ENCODE measurements at places on chromosomes 2 and 18.
A peak's percentile ranks its signal among the peaks of the same experiment; 100 is the strongest.

DNA sequence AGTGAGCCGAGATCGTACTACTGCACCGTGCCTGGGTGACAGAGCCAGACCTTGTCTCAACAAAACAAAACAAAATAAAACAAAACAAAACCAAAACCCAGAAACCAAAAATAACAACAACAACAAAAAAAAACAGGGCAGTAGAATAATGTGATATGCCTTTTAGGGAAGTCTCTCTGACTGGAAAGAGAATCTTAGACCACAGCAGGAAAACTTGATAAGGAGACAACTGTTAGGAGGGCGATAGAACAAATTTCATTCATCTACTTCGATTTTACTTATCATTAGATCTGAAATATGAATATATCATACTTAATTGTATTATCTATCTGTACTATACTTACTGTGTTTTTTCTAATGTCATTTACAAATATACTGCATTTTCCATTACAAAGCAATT lies 109.0 kb upstream of the CNTNAP5 start:
- no peak for DNase-seq

DNA sequence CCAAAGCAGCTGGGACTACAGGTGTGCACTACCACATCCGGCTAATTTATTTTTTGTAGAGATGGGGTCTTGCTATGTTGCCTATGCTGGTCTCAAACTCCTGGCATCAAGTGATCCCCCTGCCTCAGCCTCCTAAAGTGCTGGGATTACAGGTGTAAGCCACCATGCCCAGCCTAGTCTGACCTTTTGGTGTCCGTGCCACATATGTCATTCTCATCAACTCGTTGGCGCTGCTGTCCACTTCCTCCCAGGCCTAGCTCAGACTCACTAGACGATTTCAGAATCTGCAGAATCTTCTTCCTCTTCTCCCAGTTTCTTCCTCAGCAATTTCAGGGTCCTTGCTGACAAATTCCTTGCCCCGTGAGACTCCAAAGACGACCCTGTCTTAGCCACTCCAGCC lies 39.8 kb upstream of the DNMT3A start:
- no peak for DNase-seq

DNA sequence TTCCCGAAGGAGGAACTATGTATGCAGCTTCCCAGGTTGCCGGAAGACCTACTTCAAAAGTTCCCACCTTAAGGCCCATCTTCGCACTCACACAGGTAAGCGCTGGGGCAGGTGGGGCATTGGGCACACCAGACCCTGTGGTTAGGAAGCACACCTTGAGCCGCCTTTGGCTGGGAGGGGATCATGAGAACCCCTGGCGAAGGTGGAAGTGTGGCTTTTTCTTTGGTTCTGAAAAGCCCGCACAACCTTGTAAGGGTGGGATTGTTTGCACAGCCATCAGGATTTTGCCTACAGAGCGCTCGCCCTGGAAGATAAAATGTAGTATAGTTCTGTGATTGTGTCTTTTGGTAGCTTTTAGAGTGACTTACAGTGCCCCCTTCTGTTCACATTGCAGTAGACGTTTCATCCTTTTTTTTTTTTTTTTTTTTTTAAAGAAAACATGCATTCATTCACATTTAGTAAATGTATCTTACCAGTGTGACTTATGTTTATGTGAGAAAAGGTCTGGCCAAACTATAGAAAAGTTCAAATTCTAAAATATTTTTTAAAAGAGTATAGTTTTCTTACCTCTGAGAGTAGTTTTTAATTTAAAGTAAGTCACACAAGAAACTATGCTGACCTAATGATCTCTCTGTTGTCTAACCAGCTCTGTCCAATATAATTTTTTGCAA lies 5.3 kb downstream of the KLF11 start:
- DNase-seq, result peak; percentile 32

DNA sequence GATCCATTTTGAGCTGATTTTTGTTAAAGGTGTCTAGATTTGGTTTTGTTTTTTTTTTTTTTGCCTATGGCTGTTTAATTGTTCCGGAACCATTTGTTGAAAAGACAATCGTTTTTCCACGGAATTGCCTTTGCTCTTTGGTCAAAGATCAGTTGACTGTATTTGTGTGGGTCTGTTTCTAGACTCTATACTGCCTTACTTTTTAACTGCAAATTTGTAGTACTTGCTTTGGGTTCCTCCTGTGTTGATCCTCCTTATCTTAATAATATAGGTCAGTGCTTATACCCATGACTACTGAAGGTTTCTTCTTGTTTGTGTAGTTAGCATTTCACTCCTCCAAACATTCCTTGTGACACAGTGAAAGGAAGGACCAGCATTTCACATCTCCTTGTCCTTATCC lies 30.4 kb downstream of the CERS6 start:
- no peak for DNase-seq

DNA sequence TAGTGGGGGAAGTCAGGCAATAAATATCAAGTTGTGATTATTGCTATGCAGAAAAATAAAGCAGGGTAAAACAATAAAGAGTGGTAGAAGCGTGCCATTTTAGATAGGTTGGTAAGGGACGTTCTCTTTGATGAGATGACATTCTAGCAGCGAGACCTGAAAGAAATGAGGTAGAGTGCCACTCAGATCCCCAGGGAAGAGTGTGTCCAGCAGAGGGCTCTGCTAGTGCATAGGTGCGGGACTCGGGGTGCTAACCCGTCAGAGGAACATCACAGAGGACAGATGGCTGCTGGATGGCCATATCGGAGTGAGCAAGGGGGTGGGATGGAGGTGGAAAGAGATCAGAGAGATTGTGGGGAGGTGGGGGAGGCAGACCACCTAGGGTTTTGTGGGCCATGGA lies 16.3 kb upstream of the GTF2A1L start:
- peak; percentile 26 for DNase-seq

DNA sequence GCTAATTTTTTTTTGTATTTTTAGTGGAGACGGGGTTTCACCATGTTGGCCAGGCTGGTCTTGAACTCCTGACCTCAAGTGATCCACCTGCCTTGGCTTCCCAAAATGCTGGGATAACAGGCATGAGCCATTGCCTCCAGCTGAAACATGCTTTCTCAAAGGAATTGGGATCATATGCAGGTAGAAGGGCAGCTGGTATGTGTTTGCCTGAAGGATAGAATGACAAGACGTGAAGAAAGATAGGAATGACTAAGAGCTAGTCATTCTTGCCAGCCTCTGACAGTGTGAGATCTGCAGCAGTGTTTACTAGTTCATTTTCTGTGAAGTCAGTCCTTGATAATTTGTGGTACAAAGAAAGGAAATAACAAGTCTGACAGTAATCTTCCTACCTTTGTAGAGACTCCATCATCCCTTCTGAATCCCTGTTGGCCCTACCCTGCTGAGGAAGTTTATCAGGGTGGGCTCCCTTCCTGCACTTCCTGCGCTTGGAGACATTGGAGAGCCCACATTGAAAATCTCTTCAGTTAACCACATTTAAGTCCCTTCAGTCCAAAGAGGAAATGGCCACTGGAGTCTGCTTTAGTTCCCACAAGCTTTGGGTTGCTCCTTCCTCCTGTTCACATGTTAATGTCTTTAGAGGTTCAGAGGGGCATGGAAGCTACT lies 14.7 kb downstream of the CFLAR start:
- peak; percentile 56 for DNase-seq

- peak; percentile 60 for DNase-seq
Observed at GRCh38 chr2:148926291-148926961, 51.4 kb downstream of the KIF5C start.

DNA sequence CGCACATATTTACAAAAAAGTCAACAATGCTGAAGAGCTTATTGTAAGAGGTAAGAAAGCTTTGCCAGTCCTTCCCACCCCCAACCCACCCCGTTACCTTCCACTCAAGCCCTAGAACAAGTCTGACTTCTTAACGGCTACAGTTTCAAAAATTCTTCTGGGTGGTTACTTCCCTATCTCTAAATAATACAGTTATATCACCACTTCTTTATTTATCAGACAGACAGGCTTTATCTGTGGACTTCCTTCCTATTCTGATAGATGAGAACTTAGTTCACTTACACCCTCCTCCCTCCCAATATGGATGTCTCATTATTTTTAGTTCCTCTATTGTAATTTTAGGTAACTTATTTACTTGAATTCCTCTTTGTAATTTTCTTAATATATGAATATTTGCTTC lies 26.7 kb upstream of the ACTR3 start:
- DNase-seq, result no peak

GRCh38 chr2:190718652-190719526 lies 70.0 kb downstream of the NAB1 start:
- no peak for DNase-seq

- no peak for DNase-seq
Observed at GRCh38 chr2:188986839-188987238, 12.7 kb downstream of the COL3A1 start.

GRCh38 chr18:56747032-56747658 lies 96.0 kb downstream of the WDR7 start:
- DNase-seq, result no peak

DNA sequence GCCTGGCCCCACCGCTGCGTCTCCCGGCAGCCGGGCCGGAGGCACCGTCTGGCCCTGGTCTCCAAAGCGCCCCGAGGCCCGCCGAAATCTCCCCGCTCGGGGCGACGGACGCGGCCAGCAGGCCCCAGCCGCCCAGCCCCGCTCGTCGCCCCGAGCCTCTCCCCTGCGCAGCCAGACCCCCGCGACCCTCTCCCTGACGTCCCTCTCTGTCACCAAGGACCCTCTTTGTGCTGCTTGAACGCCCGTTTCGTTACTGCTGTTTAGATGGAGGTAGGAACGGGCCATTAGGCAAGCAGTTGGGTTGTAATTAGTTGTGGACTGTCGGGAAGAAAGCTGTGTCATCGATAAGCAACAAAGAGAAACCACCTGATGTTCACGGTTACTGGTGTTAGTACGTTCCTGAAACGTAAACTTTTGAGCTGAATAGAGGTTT lies 686 bp downstream of the UBXN4 start:
- no peak for DNase-seq

- DNase-seq, result no peak
Observed at GRCh38 chr2:206832873-206833272, 67.5 kb downstream of the FASTKD2 start.

DNA sequence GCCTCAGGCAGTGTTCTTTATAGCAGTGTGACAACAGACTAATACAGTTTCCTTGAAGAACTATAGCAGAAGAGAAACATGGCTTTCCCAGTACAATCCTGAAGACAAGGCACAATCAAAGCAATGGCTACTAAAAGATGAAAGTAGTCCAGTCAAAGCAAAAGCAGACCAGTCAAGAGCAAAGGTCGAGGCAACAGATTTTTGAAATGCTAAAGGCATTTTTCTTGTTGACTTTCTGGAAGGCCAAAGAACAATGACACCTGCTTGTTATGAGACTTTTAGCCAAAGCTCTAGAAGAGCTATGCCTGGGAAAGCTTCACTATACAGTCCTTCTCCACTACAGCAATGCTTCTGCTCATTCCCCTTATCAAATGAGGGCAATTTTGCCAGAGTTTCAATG lies 269.9 kb downstream of the EXOC6B start:
- no peak for DNase-seq

DNA sequence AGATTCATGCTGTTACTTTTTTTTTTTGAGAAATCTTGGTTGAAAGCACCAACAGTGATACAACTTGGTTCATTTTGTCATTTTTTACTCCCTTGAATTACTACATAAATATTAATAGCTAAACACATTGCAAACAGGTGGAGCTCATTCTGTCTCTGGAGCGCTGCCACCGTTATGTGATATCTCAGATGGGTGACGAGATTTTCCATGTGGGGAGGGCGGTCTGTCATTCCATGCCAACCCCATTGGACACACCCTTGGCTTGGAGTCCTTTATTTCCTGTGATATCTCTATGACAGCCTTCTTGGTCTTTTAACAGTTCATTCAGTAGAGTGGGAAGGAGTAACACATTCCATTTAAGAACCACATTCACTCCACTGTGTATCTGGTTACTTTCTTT lies 794.8 kb downstream of the SATB2 start:
- no peak for DNase-seq

- DNase-seq, result no peak
Observed at GRCh38 chr18:54378057-54378456, 20.4 kb downstream of the C18orf54 start.

GRCh38 chr2:214593727-214594126 lies 182.9 kb downstream of the VWC2L start:
- no peak for DNase-seq

GRCh38 chr2:208036357-208036756 lies 11.0 kb upstream of the PLEKHM3 start:
- DNase-seq, result no peak

DNA sequence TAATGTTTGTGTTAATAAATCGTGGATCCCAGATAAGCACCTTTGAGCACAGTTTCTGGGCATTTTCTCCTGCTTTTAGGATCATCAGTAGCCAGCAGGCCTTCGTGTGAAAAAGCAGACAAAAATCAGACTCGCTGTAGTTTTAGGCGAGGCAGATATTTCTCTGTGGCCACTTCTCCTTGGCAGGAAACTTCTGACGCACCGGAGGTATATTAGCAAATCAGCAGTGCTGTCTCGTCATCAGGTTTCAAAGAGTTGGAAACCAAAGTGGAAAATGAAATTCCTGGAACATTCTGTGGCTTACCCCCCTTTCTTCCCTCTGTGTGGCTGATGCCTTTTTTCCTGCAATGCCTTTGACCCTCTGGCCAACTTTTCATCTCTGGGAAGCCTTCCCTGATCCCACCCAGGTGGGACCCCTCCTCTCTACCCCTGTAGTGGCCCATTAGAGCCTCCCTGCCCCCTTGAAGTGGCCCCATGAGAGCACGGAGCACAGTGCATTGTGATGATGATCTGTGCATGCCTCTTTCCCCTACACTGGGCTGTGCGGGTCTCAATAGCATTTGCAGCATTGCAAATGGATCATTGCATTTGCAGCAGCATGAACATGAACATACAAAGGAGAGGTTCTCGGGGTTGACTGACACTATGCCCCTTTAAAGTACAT lies 93.3 kb downstream of the RNF144A start:
- no peak for DNase-seq

All from CD4-positive, alpha-beta T cell treated with Interleukin-17A for 4 hours (primary cell).